ENCODE measurements at places on chromosomes 12 and 14.

- no peak for DNase-seq
These were observed 5.7 kb upstream of the KLRK1 start for GRCh38 chr12:10395390-10395998.

- DNase-seq, result no peak
These were observed 11.4 kb downstream of the GNG2 start for GRCh38 chr14:51871846-51872245.

DNA sequence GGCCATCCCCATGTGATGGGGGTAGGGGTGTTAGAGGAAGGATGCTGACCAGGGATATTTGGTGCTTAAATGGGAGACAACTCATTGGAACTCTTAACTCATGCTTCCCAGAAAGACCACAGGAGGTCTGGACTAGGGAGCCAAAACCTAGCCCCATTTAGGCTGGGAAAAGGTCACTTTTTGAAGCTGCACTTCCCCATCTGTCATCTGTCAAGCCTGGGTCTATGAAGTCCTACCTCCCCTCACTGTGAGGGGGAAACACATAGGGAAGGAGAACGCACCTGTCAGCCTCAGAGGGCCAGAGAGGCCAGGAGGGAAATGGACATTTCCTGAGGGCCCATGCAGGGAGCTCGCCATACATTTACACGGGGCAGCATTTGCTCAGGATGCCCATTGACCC lies 321.0 kb downstream of the BCL11B start:
- no peak for DNase-seq

DNA sequence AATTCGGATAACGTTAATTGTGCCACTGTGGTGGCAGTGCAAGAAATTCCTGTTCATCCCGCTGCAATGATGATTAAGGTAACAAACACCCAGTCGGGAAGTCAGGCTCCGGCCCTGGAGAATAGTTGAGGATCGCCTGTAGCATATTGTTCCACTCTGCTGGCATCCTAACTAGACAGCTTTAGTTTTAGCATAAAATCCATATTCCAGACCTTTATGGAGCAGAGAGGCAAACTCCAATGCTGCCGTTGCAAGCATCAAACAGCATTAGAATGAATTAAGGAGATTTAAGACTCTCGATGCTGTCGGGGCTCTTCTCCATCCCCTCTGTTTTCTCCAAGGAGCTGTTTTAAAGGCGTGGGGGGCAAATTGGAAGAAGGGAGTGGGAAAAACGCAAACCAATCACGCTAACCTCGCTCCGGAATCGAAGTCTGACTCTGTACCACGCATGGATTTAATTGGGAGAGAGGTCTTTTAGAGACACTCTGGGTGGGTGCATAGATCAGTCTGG lies 660.4 kb downstream of the VRK1 start:
- DNase-seq, result no peak

- DNase-seq, result no peak
These were observed 6.4 kb downstream of the GAS2L3 start for GRCh38 chr12:100579844-100580243.
